ENCODE measurements at places on chromosomes 13 and 19.

GRCh38 chr13:22110368-22110767, 439.5 kb downstream of the FGF9 start:
- DNase-seq: no peak

DNA sequence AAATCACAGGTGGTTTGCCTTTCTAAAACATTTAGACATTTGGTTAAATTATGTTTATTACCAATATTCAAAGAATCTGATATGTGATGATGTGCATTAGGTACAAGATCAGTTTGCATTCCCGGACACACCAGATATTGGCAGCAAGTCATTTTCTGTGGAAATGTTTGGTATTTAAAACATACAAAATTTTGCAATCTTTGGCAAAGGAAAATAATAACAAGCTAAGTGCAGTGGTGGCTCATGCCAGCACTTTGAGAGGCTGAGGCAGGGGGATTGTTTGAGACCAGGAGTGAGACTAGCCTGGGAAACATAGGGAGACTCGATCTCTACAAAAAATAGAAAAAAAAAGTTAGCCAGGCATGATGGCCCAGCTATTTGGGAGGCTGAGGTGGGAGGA, 29.1 kb upstream of the TSC22D1 start:
- no peak for DNase-seq

- DNase-seq: no peak
These were observed 15.8 kb downstream of the DEDD2 start for GRCh38 chr19:42201489-42202289.

- DNase-seq: no peak
These were observed 1516.4 kb downstream of the EFNB2 start for GRCh38 chr13:105019073-105019472.

GRCh38 chr13:63048653-63049052, 1633.0 kb upstream of the PCDH20 start:
- no peak for DNase-seq

DNA sequence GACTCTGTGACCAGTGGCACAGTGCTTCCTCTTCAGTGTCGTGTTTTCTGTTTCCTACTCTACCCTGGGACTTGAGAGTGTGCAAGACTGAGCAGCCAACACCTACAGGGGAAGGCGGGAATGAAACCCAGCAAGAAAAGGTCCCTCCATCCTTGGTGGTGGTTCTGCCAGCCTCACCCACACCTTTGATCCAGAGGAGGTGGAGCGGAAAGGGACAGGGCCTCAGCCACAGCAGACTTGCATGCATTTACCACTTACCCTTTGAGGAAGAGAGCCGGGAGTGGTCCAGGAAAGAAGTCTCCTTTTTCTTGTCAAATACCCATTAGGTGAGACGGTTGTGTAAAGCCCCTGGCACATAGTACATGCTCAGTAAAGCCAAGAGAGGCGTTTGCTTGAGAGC, 164.8 kb upstream of the ZNF536 start:
- no peak for DNase-seq

DNA sequence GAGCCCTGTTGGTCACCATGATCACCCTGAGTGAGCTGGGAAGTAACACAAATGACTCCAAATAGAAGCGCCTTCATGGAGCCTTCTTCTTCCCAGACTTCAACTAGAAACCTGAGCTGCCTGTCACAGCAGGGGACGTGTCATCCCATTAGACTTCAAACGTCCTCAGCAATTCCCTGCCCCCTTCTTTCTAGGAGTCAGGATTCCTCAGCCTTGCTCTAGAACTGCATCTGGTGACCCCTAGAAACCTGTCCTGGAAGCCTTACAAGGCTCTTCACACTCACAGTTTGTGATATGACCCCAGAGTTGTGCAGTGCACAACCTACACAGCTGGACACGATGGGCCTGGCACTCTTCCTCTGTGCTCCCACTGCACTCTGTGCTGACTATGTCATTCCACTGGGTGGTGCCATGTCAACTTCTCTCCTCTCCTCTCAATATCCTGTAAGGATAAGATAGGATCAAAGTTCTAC, 23.6 kb upstream of the TTYH1 start:
- no peak for DNase-seq

GRCh38 chr19:4694211-4694987, 24.3 kb upstream of the MYDGF start:
- DNase-seq: no peak

Data from left hindlimb (tissue), 1 donor.